Suprapubic skin (tissue), 4 donors: ENCODE measurements at places on chromosomes 5 and 9. TPM values are rescaled to one million over a fixed set of nuclear protein-coding genes. Genes with fewer than 3 reads are reported as not detected.

The NR6A1 gene
- total RNA-seq, result 6.5 TPM

DNA sequence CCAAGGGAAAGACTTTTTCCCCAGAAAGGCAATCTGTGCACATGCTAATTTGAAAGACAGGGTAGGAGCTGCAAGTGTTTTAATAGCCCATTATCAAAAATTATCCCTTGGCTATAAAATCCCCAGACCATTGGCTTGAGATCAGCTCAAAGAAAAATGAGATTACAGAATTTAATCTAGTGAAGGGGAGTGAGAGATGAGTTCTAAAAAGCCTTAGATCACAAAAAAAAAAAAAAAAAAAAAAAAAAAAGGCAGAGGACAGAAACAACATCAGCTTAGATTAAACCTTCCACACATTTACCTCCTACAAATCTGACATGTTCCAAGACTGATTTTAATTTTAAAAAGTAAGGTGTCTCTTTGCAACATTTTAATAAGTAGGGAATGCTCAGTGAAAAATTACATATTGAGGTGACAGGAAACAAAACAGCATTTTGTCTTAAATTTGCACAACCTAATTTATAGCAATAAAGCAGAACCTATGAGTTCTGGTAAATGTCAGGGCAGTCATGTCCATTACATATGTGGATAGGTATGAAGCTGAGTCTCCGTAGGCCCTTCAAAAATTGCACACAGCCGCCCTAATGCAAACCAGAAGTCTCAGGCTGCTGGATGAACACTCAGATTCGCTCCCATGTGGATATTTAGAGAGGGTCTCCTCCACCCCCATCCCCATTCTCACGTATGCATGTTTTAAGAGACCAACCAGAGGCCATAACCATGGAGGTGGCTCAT, 43.4 kb downstream of the NFIB start:
- H3K27me3 ChIP-seq, result no peaks in the 10 kb centered on the region
- no peaks in the 10 kb centered on the region for H3K36me3 ChIP-seq
- H3K4me3 ChIP-seq, result no peak overlapping the region
- H3K4me1 ChIP-seq, result peaks cover 56% of the 10 kb centered on the region
- DNase-seq, result no peak

GRCh38 chr5:81517462-81517861, 123.5 kb upstream of the ACOT12 start:
- H3K4me1 ChIP-seq, result no peaks in the 10 kb centered on the region
- H3K4me3 ChIP-seq, result no peak overlapping the region
- H3K27me3 ChIP-seq, result no peaks in the 10 kb centered on the region
- H3K27ac ChIP-seq, result no peak overlapping the region

DNA sequence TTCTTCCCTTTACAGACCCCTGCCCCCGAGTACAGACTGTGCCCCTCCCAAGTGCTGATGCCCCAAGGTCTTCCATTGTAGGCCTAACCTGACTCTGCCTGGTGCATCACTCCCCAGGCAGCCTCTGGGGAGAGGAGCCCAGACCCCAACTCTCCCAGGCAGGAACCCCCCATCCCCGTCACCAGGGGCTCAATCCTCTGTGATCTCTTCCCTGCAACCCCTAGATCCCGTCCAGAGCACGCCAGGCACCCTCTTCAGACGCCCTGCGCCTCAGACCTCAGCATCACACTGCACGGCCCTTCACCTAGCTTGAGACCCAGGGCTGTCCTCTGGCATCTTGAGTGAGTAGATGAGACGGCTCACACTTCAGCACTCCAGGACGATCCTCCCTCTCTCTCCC, 6.4 kb upstream of the EGR1 start:
- DNase-seq, result no peak
- H3K4me1 ChIP-seq, result peaks cover 44% of the 10 kb centered on the region
- H3K27ac ChIP-seq, result no peak overlapping the region
- H3K4me3 ChIP-seq, result no peak overlapping the region
- no peaks in the 10 kb centered on the region for H3K27me3 ChIP-seq
- H3K36me3 ChIP-seq, result no peaks in the 10 kb centered on the region

DNA sequence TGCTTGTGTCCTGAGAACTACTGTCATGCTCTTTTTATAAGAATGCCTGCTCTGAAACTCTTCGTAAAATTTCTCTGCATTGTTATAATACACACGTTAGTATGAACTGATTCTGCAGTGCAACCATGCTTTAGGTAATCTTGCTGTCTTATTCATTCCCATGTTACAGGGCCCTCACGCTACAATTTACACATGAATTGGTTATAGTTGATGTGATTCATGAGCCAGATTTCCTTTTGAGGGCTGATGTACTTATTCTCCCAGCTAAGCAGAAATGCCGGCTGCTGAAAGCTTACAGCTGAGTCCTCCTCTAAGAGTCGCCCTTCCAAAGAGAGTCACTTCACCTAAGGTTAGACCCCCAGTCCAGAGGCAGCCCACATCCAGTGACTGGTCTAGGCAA, 233.5 kb upstream of the PCSK5 start:
- H3K4me1 ChIP-seq, result no peaks in the 10 kb centered on the region
- H3K27me3 ChIP-seq, result no peaks in the 10 kb centered on the region
- DNase-seq, result no peak
- no peak overlapping the region for H3K27ac ChIP-seq
- H3K4me3 ChIP-seq, result no peak overlapping the region

The KCNIP1 gene
- not detected for total RNA-seq

GRCh38 chr9:137303893-137304382, 1.9 kb upstream of the NRARP start:
- peaks cover 27% of the 10 kb centered on the region for H3K27me3 ChIP-seq
- DNase-seq, result no peak
- H3K4me3 ChIP-seq, result peak overlapping the region; percentile 62
- H3K27ac ChIP-seq, result peak overlapping the region; percentile 86
- peaks cover 83% of the 10 kb centered on the region for H3K4me1 ChIP-seq

- H3K27ac ChIP-seq, result no peak overlapping the region
- H3K36me3 ChIP-seq, result no peaks in the 10 kb centered on the region
- H3K27me3 ChIP-seq, result peaks cover 45% of the 10 kb centered on the region
- no peak for DNase-seq
- peaks cover 17% of the 10 kb centered on the region for H3K4me1 ChIP-seq
Measured at GRCh38 chr5:1297243-1297642, 2.4 kb upstream of the TERT start.

GRCh38 chr5:10339058-10339811, 14.3 kb upstream of the MARCHF6 start:
- no peak overlapping the region for H3K27ac ChIP-seq
- no peak overlapping the region for H3K4me3 ChIP-seq
- H3K36me3 ChIP-seq, result no peaks in the 10 kb centered on the region
- H3K4me1 ChIP-seq, result no peaks in the 10 kb centered on the region
- peaks cover 3% of the 10 kb centered on the region for H3K27me3 ChIP-seq

- peaks cover 3% of the 10 kb centered on the region for H3K4me1 ChIP-seq
- DNase-seq, result peak; percentile 83
- H3K36me3 ChIP-seq, result no peaks in the 10 kb centered on the region
- no peak overlapping the region for H3K4me3 ChIP-seq
- H3K27me3 ChIP-seq, result peaks cover 38% of the 10 kb centered on the region
- peak overlapping the region; percentile 65 for H3K27ac ChIP-seq
Measured at GRCh38 chr9:131017067-131017466, 8.1 kb downstream of the LAMC3 start.

GRCh38 chr9:98805506-98806272, 1.8 kb upstream of the GALNT12 start:
- peaks cover 55% of the 10 kb centered on the region for H3K4me1 ChIP-seq
- no peak overlapping the region for H3K27ac ChIP-seq
- H3K27me3 ChIP-seq, result peaks cover 15% of the 10 kb centered on the region
- no peak overlapping the region for H3K4me3 ChIP-seq
- peak; percentile 55 for DNase-seq
- H3K36me3 ChIP-seq, result no peaks in the 10 kb centered on the region

GRCh38 chr5:30937070-30937469, 256.4 kb upstream of the CDH6 start:
- no peak overlapping the region for H3K27ac ChIP-seq
- H3K27me3 ChIP-seq, result no peaks in the 10 kb centered on the region
- H3K4me3 ChIP-seq, result no peak overlapping the region
- no peaks in the 10 kb centered on the region for H3K36me3 ChIP-seq

GRCh38 chr9:130090915-130091314, 37.2 kb downstream of the GPR107 start:
- DNase-seq, result no peak
- H3K27ac ChIP-seq, result no peak overlapping the region
- no peaks in the 10 kb centered on the region for H3K27me3 ChIP-seq
- peaks cover 84% of the 10 kb centered on the region for H3K36me3 ChIP-seq

GRCh38 chr5:95655575-95655974, 9.0 kb downstream of the RFESD start:
- peak overlapping the region; percentile 52 for H3K27ac ChIP-seq
- H3K4me1 ChIP-seq, result no peaks in the 10 kb centered on the region
- H3K4me3 ChIP-seq, result no peak overlapping the region
- DNase-seq, result no peak
- H3K36me3 ChIP-seq, result no peaks in the 10 kb centered on the region

- peaks cover 55% of the 10 kb centered on the region for H3K36me3 ChIP-seq
- H3K27ac ChIP-seq, result no peak overlapping the region
- no peak for DNase-seq
- no peak overlapping the region for H3K4me3 ChIP-seq
- H3K4me1 ChIP-seq, result no peaks in the 10 kb centered on the region
Measured at GRCh38 chr5:119129770-119130169, 58.9 kb downstream of the DMXL1 start.

DNA sequence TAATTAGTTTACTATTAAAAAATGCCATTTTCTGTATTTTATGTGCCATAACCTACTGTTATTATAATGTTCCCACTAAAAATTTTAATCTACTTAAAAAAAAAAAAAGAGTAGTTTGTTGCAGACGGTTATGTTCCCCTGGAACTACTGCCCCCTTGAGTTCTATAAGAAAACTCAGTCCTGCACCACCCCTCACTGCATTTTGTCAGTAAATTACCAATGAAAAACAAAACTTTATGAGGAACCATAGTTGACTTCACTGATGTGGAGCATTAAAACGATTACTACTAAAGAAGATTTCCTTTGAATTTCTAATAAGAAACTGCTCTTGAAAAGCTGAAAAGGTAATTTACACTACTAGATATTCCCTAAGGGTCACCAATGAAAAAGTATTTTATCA, 288.7 kb downstream of the FBXL17 start:
- no peaks in the 10 kb centered on the region for H3K36me3 ChIP-seq
- H3K27ac ChIP-seq, result no peak overlapping the region
- no peak for DNase-seq
- no peaks in the 10 kb centered on the region for H3K4me1 ChIP-seq
- no peaks in the 10 kb centered on the region for H3K27me3 ChIP-seq
- H3K4me3 ChIP-seq, result no peak overlapping the region

DNA sequence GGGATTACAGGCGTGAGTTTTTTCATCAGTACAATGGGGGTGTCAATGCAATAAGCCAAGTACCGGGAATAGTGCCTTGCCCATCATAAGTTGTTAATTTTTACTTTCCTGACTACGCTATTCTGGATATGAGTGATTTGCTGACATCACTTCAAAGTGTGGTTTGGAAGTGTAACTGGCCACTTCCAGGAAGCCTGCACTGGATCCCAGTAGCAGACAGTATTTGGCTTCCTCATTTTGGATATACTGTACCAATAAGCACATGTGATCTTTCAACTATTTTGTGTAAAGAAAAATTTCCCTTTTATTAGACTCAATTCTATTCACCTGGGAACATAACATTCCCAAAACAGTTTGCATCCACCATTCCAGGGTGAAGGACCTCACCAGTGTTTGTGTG, 417.7 kb upstream of the KLF4 start:
- H3K27ac ChIP-seq, result no peak overlapping the region
- no peaks in the 10 kb centered on the region for H3K36me3 ChIP-seq
- H3K4me1 ChIP-seq, result no peaks in the 10 kb centered on the region
- no peak for DNase-seq

DNA sequence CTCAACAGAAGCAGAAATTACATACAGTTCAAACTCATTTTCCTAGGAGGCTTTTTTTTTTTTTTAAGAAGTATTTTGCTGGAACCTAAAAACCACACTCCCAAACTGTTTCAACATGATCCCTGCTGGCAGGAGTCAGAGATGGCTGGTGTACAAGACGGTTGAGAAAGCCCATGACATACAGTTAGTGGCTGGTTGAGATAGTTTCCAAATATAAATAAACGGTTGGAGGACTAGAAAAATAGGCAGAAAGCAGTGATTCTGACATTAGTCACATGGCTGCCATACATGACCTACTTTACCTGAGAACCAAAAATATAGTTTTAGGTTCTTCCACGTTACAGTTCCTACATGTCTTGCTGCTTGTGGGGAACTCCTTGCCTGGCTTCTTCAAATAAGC, 31.7 kb upstream of the BASP1 start:
- H3K4me3 ChIP-seq, result no peak overlapping the region
- no peaks in the 10 kb centered on the region for H3K36me3 ChIP-seq
- no peaks in the 10 kb centered on the region for H3K27me3 ChIP-seq

DNA sequence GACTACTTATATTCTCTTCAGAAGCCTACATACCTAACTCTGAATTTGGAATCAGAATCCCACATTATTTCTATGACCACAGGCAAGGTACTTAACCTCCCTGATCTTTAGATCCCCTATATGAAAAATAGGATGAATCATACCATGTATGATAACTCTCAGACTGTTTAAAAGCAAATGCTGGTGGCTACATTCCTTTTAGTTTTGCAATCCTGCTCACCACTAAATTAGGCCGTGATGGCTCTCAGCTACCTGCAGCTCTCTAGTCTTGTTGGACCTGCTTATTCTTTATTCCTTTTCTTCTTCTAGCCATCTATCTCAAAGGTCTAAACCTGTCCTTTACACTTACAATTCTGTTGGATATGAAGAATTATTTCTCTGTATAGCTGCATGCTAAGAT, 303.4 kb upstream of the ATP10B start:
- H3K4me1 ChIP-seq, result no peaks in the 10 kb centered on the region
- DNase-seq, result no peak
- H3K36me3 ChIP-seq, result no peaks in the 10 kb centered on the region
- H3K27ac ChIP-seq, result no peak overlapping the region
- no peak overlapping the region for H3K4me3 ChIP-seq
- no peaks in the 10 kb centered on the region for H3K27me3 ChIP-seq

DNA sequence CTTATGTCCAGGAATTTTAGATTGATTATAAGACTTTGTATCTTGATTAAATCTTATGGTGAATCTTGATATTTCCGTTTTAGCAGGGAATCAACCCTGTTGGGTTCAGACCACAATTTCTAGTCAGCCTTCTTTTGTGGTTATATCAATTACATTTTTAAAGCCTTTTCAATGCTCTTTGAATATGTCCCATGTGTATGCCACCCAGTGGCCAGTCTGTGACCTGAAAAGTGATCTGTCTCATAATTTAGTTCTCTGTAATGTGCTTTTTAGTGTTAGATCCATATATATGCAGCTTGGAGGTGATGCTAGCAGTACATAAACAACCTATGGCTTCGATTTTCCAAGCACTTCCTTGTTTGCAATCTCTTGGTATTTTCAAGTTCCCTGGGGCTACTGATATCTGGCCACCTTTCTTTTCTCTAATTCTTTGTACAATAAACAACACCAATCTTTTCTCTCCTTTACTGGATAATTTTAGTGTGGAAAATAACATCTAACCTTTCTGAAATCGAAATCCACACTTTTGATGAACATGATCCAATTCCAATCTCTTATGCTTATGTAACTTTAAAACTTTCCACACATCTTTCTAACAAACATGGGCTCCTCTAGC, 28.8 kb downstream of the PDE8B start:
- no peaks in the 10 kb centered on the region for H3K36me3 ChIP-seq
- no peak overlapping the region for H3K27ac ChIP-seq
- no peak for DNase-seq
- no peaks in the 10 kb centered on the region for H3K4me1 ChIP-seq

- H3K4me1 ChIP-seq, result peaks cover 43% of the 10 kb centered on the region
- H3K4me3 ChIP-seq, result no peak overlapping the region
Measured at GRCh38 chr5:119365847-119366539, 10.2 kb downstream of the TNFAIP8 start.
